Urinary bladder (tissue), 4 donors: ENCODE measurements at places on chromosomes 2 and 18. TPM values are rescaled to one million over a fixed set of nuclear protein-coding genes. Genes with fewer than 3 reads are reported as not detected.

DNA sequence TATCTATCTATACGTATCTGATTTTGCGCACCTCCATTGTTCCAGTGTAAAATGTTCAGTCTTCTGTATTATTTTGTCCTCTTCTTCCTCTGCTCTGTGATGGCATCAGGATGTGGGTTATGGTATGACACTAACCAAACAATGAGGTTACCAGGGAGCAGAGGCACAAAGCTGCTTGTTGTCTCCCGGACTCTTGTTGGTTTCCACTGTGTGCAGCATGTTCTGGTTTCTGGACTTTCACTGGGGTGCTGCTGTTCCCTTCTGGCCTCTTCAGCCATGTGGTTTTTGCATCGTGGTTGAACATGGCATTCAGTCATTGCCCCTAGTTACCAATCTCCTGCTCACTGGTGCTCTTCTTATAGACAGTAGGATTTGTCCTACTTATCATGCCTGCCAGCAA lies 665.9 kb downstream of the CBLN2 start:
- DNase-seq, result no peak

GRCh38 chr2:28956890-28957289 lies 24.2 kb upstream of the TOGARAM2 start:
- DNase-seq, result no peak

- DNase-seq, result no peak
Observed at GRCh38 chr18:79283131-79283810, 112.5 kb upstream of the NFATC1 start.

GRCh38 chr2:219522111-219523030 lies 8.1 kb downstream of the ASIC4 start:
- no peak for DNase-seq

Gene SPATS2L
- polyA plus RNA-seq, result 57.7 TPM

Gene LBH
- polyA plus RNA-seq, result 39.4 TPM

Gene MC4R
- 0.08 TPM for polyA plus RNA-seq

Gene TUBB8B
- 0.28 TPM for polyA plus RNA-seq
